Activated T-helper 1 cell treated with anti-CD3 and anti-CD28 coated beads, Interleukin-12 subunit alpha, Interleukin-12 subunit beta, Interleukin-2, Interleukin-4 antibody, amounts not matched to agents 30 ng/mL and 10 ng/mL and 1 ng/mL, durations not matched to agents 14 hours and 24 hours and 36 hours (primary cell): ENCODE measurements at places on chromosomes 2 and 18. TPM values are rescaled to one million over a fixed set of nuclear protein-coding genes. Genes with fewer than 3 reads are reported as not detected.

DNA sequence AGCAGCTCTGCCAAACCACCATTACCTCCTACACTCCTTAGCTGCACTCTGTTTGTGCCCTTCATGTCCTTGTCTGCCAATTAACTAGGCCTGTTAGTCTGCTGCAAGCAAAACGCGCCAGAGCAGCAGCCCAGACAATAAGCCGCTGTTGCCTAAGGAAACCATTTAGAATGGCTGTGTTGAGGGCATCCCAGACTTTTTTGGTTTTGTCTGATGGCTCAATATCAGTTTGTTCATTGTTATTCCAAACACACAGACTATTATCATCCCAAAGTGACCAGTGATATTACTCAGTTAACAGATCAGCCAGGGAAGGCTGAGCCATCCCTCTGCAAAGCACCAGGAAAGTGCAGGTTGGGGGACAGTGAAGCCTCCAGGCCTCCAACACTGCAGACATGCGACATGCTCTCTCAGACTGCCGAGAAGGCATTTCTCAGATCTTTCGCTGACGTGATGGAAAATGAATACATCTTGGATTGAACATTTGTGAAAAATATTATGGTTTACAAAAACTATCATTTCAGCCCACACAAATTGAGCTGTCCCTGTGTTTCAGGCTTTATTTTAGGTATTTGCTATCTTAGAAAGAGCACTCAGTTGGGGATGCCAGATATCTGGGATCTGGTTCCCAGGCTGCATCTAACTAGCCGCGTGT is 182.0 kb upstream of the HNRNPA3 start:
- DNase-seq: no peak

The NTSR2 gene
- total RNA-seq: not detected in 2 replicates

The TMEM247 gene
- total RNA-seq: not detected in 2 replicates

DNA sequence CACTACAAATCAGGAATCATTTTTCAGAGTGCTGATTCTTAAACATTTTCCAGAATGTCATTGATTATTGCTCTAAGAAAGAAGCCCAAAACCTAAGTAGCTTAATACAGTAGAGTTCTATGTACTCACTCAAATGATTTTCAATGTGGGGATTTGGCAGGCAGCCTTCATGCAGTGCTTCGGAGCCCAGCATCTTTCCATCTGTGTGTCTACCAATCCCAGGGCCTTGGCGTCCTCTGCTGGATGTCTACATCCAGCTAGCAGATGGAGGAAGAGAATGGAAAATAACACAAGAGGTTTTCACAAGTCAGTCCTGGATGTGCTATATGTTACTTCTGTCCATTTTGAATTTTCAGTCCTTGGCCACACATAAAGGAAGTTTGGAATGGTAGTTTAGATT is 151.8 kb downstream of the RDH14 start:
- DNase-seq: no peak

- DNase-seq: no peak
Measured at GRCh38 chr2:83054751-83055150, 1404.3 kb downstream of the SUCLG1 start.

The IL18R1 gene
- total RNA-seq: 57.8 and 61.3 TPM in 2 replicates

The TFCP2L1 gene
- 0.02 TPM in 1 of 2 replicates, not detected in the other for total RNA-seq

The MTX2 gene
- total RNA-seq: 24.9 and 30.7 TPM in 2 replicates

GRCh38 chr2:193561054-193561453 is 1366.3 kb upstream of the TMEFF2 start:
- DNase-seq: no peak

DNA sequence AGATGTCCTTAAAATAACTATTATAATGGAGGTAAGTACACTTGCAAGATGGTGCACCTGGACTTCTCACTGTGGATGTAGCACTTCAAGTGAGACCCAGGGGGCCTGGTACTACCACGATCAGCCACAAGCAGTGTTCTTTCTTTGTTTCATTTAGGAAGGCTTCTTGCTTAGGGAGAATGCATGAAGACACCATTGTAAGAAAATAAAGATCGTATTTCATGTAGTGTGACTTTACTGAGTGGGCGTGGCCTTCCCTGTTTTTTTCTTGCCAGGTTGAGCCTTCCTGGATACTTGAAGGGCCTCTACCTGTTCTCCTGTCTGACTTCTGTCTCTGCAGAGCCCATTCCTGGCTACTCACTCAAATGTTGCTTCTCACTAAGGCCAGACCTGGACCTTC is 615.6 kb upstream of the SOX11 start:
- DNase-seq: no peak

The SLC4A3 gene
- total RNA-seq: 0.17 TPM in 1 of 2 replicates, not detected in the other
